CD4-positive, alpha-beta T cell treated with Interleukin-10 for 1 hour (primary cell): ENCODE measurements at places on chromosomes 12 and 14.

DNA sequence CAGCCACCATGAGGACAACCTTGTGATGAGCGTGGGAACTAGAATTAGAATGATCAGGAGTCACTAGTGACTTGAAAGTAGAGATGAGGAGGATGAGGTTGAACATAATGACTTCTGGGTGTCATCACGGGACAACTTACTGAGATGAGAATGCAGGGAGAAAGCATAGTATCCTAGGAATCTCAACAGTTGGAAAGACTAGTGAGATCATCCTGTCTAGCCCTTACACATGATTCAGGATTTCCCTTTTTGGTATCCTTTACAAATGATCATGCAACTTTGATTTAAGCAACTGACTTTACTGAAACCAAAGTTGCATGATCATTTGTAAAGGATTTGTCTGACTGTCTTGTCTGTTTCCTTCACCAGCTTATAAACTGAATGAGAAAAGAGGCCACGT lies 51.8 kb upstream of the HIF1A start:
- no peak for DNase-seq

GRCh38 chr12:114658002-114658441 lies 26.0 kb downstream of the TBX3 start:
- no peak for DNase-seq

- peak; percentile 67 for DNase-seq
Observed at GRCh38 chr12:121036810-121037326, 2.2 kb downstream of the OASL start.

DNA sequence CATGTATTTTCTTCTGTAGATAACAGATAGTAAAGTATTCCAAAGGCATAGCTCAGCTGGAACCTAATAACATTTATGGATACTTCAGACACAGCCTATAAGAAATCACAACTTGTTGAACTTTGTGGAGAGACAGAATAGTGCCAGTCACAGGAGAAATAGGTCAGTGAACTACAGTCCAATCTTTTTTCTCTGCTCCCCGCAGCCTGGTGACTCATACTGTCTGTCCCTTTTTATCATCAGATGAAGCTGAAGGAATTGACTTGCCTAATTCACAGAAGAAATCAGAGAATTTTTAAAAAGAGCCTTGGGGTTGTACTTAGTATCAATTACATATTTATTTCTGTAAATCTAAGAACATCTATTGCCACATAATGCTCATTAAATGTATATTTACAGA lies 222.3 kb downstream of the ALG10 start:
- no peak for DNase-seq

GRCh38 chr14:101357559-101358319 lies 203.6 kb upstream of the DIO3 start:
- DNase-seq, result no peak

- no peak for DNase-seq
Observed at GRCh38 chr14:75417674-75418073, 10.1 kb upstream of the JDP2 start.

DNA sequence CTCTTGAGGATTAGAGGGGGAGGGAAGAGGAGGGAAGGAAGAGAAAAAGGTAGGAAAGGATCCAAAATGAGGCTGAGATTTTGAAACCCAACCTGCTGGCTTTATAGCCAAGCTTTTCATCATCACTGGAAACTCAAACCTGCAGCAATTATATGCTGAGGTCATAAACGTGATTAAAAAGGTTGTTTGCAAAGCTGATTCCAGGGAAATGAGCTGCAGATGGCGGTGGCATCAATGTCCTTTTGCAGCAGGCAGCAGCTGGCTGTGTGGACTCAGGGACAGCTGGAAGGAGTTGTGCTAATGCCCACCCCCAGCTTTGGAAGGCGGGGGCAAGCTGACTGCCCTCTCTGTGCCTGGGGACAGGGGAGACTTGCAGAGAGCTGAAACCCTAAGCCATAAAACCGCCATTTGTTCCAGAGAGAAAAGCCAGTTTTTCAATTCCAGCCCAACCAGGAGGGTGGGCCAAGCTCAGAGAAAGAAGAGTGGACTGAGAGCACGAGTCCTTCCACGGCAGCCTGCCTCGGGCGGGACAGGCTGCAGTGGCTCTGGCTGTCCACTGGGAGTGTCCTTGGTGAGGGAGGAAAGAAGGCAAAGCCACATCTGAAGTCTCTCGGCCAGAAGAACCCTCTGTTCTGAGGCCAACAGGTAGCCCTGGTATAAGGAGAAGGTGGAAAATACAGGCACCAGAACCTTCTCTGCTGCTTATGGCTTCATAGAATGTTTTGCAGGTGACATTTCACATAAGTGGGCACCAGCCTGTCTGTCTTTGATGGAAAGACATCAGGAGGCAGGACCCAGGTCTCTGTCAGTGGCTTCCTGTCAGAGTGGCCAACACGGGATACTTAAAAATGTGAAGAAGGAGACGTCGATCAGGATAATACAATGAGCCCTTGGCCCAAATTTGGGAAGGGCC lies 90.7 kb downstream of the SINHCAF start:
- no peak for DNase-seq

- DNase-seq, result no peak
Observed at GRCh38 chr12:28089338-28089737, 100.9 kb upstream of the CCDC91 start.

- DNase-seq, result no peak
Observed at GRCh38 chr12:64998371-64999147, 122.5 kb downstream of the WIF1 start.

DNA sequence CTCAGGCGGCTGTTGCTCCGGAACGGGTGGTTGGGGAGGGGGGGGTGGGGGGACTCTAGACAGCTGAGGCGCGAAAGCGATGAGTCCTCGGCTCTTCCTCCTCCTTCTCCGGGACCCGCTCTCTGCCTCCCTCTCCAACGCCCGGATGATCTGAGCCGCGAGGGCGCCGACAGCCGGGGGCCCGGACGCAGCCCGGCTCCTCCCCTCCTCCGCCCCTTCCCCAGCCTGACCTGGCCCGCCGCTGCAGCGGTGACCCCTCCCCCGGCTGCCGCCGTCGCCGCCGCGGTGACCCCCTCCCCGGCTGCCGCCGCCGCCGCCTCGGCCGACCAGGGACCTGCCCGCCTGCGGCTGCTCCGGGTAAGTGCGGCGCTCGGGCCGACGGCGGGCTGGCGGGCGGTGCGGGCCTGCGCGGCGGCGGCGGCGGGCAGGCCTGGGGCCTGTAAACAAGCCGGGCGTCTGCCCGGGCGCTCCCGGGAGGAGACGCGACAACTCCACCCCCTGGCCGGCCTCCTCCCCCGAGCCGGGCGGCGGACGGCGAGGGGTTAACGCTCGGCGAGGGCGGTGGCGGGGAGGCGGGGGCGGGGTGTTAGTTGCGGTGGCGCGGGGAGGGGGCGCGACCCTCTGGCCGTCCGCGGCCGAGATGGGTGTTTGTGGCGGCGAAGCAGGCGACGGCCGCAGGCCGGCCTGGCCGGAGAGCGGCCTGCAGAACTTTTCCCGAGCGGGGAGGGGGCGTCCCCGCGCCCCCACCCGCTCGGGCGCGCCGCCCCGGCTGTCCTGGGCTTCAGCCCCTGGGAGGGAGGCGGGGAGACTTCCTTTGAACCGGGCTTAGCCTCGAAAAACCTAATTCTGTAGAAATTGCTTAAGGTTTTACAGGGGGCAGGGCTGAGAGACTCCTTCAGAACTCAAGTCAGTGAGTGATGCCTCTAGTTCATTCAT lies 568 bp downstream of the PPM1A start:
- peak; percentile 78 for DNase-seq

DNA sequence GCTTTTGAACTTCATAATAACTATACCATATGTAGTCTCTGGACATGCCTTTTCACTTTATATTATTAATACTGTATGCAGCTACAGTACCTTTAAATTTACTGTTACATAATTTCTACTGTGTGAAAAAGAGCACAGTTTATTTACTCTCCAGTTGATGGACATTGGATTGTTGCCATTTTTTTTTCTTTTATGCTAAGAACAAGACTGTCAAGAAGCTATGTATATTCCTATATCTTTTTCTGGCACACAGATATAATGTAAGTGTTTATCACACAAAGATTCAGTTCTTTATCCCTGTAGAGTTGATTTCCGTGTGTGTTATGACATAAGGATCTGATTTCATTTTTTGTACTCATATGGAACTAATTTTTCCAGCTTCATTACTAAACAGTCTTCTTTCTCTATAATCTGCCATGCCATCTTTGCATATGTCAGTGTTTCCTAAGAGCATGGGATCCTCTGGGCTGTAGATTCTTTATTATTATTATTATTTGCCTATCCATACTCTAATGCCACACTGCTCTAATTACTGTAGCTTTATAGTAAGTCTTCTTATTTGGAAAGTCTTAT lies 593.0 kb upstream of the ATP2B1 start:
- DNase-seq, result no peak

DNA sequence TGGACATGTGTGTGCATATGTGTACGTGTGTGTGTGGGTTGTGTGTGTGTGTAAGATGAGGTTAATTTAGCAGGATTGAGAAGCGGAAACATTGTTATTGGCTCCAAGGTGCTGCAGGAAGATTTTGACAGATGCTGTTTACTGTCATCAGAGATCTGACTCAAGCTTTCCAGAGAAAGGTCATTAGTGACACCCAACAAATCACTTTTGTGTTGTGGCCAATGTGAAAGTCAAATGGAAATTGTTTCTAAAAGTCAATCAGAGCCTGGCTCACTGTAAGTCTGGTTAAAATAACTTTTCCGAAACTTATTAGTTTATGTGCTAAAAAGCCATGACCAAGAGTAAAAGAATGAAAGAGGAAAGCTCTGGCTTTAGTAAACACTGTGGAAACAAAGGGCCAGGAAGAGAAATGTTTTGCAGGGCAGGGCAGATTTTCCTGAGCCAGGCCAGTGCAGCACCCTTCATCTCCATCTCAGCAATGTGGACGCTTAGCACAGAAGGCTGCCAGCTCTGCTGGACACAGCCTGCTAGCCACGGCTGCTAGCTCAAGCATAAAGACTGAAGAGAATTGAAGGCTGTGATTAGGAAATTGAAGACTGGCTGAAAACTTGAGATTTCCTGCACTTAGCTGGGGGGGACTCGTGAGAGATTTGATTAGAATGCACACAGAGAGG lies 235.8 kb downstream of the NEDD1 start:
- no peak for DNase-seq

DNA sequence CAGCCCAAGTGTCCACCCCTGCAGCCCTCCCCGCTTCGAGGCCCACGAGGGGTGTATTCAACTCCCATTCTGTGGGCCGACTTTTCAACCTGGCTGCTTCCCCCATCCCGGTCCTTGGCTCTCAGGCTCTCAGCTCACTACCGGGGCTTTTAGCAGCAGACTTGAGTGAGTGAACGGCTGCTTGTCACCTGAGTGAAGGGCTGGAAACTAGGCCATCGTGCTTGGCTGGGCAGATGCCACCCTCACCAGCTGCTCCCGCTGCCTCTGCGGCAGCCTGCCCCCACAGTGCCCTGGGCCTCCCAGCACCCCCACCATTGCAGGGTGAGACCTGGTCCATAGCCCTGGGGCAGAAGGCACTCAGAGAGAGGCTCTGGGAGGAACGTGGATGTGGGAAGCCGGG lies 59.9 kb downstream of the SLC6A12 start:
- DNase-seq, result no peak

DNA sequence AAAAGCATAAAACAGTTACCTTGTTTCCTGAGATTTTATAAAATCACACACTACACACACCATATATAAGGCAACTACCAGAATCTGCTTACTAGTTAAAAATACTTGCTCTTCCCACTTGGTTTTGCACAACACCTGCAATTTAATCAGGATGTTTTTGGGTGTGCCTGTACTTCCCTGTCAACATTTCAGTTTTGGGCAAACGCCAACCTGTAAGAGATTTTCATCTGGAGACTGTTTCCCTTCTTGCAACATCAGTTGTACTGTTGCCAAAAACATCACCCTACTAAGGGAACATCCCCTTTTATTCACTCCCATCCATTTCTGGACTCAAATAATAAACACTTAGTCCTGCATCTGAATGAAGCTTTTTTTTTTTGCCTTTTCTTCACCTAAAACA lies 172.3 kb downstream of the DUSP6 start:
- no peak for DNase-seq

DNA sequence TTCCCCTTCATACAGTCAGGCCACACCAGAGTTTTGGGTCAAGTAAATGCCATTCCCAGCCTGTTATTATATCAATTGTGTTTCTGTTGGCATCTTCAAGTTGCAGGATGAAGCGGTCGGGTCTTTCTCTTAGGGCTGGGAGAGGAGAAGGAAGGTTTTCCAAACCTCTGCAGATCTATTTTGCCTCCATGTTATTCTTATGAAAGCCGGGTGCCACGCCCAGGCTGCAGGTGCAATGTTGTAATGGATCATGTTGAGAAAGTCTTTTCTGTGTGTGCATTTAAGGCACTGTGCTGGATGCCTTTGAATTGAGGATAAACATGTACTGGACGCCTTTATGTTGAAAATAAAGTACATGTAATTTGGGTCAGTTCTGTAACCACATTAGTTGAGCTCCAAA lies 164.4 kb upstream of the HIF1A start:
- no peak for DNase-seq

- DNase-seq, result peak; percentile 26
Observed at GRCh38 chr12:45130881-45131281, 80.0 kb upstream of the DBX2 start.

GRCh38 chr12:122902854-122903692 lies 7.1 kb upstream of the VPS37B start:
- no peak for DNase-seq

- no peak for DNase-seq
Observed at GRCh38 chr12:122250047-122250446, 16.2 kb downstream of the VPS33A start.

- DNase-seq, result no peak
Observed at GRCh38 chr14:77347751-77348150, 26.9 kb downstream of the GSTZ1 start.

GRCh38 chr14:34722723-34723545 lies 8.5 kb upstream of the CFL2 start:
- peak; percentile 60 for DNase-seq

- DNase-seq, result no peak
Observed at GRCh38 chr12:43407816-43408645, 144.0 kb downstream of the ADAMTS20 start.

DNA sequence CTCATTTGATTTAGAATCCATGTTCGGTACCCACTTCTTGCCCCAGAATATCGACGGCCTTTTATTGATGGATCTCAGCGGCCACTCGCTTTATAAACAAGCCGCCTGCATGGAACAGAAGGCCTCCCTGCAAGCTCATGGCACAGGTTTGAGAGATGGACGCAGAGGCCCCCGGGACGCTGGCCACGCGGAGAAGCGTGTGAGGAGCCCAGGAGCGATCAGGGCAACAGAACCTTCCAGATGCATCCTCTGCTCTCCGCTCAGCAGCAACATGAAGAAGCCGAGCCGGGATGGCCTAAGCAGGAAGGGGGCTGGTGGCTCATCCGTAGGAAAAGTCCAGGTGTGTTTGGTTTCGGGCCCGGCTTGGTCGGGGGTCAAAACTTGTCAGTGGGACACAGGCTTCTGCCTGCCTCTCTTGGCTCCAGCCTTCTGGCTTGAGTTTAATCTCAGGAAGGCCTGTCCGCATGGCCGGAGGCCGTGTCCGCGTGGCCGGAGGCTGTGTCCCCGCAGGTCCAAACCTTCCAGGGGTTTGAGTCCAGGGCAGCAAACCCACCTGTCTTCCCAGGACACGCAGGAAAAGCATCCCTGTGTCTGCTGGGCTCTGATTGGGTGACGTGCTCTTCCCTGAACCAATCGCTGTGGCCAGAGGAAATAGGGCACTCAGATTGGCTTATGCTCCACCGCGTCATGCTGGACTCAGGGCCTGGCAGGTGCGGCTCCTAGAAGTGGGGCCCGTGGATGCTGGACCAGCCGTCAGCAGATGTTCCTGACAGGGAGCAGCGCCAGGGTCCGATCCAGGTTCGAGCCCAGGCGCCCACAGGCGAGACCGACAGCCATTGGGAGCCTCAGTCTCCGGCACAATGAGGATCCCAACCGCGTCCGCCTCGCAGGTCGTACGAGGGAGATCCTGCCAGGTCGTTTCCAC lies 65.0 kb downstream of the GALNT9 start:
- DNase-seq, result no peak
